Sigmoid colon (tissue), 7 donors: ENCODE measurements at places on chromosomes 5 and 9. TPM values are rescaled to one million over a fixed set of nuclear protein-coding genes. Genes with fewer than 3 reads are reported as not detected.

Gene PPP3R2
- not detected for polyA plus RNA-seq

Gene OLFM1
- polyA plus RNA-seq, result 4.2 TPM

DNA sequence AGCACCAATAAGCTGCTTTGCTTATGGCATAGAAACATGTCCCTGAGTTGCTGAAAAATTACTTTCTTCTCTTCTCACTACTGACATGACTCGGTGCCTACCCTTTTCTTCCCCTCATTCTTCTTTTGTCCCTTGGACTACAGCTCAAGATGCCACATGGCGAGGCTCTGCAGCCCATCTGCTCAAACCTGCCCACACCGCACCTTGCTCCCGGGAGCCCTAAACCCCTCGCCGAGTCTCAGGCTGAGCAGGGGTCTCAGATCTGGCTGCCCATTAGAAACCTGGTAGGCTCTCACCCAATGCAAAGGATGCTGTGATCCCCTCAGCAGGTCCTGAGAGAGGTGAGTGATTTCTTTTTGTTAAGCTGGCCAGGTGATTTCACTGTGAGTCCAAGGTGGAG, 251.7 kb upstream of the IRX1 start:
- no peaks in the 10 kb centered on the region for H3K27me3 ChIP-seq
- no peaks in the 10 kb centered on the region for H3K36me3 ChIP-seq
- no peak overlapping the region for H3K27ac ChIP-seq
- peak; percentile 40 for DNase-seq

DNA sequence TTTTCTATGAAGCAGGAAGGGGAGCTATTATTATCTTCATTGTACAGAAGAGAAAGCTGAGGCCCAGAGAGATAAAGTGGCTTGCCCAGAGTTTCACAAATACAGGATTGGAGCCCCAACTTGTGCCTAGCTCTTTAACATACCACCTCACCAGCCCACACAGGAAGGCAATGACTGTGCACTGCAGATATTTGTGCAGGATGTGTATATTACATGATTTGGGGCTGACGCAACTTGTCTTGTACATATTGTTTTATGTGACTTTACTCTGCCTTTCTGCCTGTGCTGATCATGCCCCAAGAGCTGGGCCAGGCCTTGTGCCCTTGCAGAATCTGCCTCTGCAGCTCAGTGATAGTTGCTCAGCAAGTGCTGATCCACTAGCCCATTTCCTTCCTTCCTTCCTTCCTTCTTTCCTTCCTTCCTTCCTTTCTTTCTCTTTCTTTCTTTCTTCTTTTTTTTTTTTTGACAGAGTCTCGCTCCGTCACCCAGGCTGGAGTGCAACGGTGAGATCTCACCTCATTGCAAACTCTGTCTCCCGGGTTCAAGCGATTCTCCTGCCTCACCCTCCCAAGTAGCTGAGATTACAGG, 106.6 kb upstream of the TBCA start:
- H3K27ac ChIP-seq, result no peak overlapping the region
- no peaks in the 10 kb centered on the region for H3K27me3 ChIP-seq
- no peaks in the 10 kb centered on the region for H3K4me1 ChIP-seq
- H3K4me3 ChIP-seq, result no peak overlapping the region

DNA sequence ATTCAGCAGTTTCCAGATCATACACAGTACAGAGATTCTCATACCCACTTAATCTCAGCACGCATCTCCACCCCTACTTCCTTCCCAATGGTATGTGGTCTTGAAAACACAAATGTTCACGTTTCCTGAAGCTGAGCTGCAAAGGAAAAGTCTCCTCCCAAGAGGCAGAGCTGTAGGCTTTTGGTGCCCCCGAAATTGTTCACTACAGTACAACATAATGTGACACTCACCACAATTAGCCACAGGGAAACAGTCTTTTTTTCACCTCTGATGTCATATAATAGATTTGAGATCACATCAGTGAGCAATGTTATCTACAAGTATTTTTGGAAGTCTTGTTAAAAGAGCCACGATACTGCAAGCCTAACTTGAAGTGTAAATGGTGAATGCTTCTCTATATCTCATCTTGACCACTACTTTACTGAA, 40.2 kb downstream of the NFIB start:
- H3K4me1 ChIP-seq, result peaks cover 95% of the 10 kb centered on the region
- no peaks in the 10 kb centered on the region for H3K27me3 ChIP-seq
- H3K4me3 ChIP-seq, result no peak overlapping the region
- H3K27ac ChIP-seq, result peak overlapping the region; percentile 50

GRCh38 chr9:72751541-72751940, 201.3 kb downstream of the ALDH1A1 start:
- H3K36me3 ChIP-seq, result no peaks in the 10 kb centered on the region
- no peak overlapping the region for H3K27ac ChIP-seq
- H3K4me3 ChIP-seq, result no peak overlapping the region
- H3K4me1 ChIP-seq, result no peaks in the 10 kb centered on the region
- H3K27me3 ChIP-seq, result no peaks in the 10 kb centered on the region
- no peak for DNase-seq

- H3K4me3 ChIP-seq, result no peak overlapping the region
- H3K27ac ChIP-seq, result no peak overlapping the region
- H3K36me3 ChIP-seq, result no peaks in the 10 kb centered on the region
- no peak for DNase-seq
- H3K27me3 ChIP-seq, result no peaks in the 10 kb centered on the region
- H3K4me1 ChIP-seq, result no peaks in the 10 kb centered on the region
Observed at GRCh38 chr5:92678640-92679039, 902.4 kb downstream of the NR2F1-AS1 start.

- H3K36me3 ChIP-seq, result no peaks in the 10 kb centered on the region
- H3K27me3 ChIP-seq, result no peaks in the 10 kb centered on the region
- DNase-seq, result no peak
Observed at GRCh38 chr5:16321284-16321683, 141.7 kb upstream of the MARCHF11 start.

GRCh38 chr5:55540024-55540423, 5.3 kb upstream of the PLPP1 start:
- no peaks in the 10 kb centered on the region for H3K36me3 ChIP-seq
- H3K4me3 ChIP-seq, result no peak overlapping the region
- no peak for DNase-seq
- no peak overlapping the region for H3K27ac ChIP-seq
- no peaks in the 10 kb centered on the region for H3K27me3 ChIP-seq
